ENCODE measurements at places on chromosomes 16 and 17.

DNA sequence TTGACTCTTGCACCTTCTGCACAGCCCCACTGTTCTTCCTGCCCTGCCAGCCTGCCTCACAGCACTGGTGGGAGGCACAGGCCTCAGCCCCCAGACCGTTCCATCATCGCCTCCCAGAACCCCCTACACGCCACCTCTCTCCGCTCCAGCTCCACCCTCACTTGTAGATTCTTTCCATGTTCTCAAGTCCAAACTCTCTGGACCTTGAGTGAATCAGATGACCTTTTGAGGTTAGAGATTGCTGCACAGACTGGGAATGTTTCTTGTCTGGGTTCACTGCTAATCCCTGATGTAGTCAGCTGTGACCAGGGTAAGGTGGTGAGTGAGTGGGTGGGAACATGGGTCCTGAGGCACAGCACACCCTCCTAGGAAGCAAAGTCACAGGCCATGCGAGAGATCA lies 272.4 kb downstream of the IRF8 start:
- no peak for DNase-seq

- no peak for DNase-seq
Measured at GRCh38 chr16:79532273-79532672, 68.3 kb downstream of the MAF start.

DNA sequence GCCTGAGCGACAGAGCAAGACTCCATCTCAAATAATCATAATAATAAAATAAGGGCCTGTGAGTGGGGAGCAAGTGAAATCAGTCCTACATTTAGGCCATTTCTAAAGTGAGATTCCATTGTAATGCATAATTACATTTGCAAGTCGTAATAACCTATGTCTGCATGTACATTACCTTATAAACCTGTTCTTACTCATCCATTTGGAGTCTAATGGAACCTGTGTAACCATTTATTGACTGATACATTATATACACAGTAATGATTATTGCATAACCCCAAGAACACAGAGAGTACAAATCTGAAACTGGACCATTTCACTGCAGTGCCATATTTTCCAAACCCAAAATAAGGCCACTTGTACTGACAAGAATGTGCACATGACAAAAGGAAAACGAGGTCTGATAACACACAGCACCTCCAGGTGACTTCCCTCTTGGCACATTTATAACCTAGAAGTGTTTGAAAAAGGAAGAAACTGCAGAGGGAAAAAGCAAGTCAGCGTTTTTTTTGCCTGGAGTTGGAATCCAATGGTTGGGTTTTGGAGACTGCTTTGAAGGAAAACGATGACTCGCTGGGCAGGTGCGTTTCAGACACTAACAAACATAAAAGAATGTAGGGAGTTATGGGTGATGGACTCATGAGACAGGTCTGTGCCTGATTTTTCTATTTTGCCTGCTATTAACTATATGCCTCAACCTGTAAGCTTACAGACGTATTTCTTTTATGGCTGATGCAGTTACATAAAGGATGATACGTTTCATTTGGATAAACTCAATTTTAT lies 63.6 kb upstream of the KIFC3 start:
- DNase-seq = no peak

DNA sequence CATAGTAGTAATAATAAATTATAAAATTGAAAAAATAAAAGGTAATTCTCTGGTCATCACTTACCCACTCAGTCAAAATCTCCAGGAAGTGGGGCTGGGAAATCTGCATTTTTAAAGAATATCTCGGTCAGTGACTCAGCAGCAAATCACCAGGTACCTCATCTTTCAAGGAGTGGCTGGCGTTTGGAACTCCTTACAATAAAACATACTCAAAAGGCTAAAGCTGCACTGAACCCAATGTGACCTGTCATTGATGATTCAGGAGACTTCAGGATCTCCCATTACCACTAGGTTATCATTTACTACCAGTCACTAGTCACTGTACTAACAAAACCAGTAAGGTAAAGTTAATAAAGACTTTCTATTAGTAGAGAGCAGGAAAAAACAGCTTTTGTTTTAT lies 21.5 kb upstream of the RFFL start:
- no peak for DNase-seq

- DNase-seq = no peak
Measured at GRCh38 chr17:35743626-35744328, 9.3 kb downstream of the GAS2L2 start.

- no peak for DNase-seq
Measured at GRCh38 chr17:42386777-42387657, 1.2 kb downstream of the STAT3 start.

DNA sequence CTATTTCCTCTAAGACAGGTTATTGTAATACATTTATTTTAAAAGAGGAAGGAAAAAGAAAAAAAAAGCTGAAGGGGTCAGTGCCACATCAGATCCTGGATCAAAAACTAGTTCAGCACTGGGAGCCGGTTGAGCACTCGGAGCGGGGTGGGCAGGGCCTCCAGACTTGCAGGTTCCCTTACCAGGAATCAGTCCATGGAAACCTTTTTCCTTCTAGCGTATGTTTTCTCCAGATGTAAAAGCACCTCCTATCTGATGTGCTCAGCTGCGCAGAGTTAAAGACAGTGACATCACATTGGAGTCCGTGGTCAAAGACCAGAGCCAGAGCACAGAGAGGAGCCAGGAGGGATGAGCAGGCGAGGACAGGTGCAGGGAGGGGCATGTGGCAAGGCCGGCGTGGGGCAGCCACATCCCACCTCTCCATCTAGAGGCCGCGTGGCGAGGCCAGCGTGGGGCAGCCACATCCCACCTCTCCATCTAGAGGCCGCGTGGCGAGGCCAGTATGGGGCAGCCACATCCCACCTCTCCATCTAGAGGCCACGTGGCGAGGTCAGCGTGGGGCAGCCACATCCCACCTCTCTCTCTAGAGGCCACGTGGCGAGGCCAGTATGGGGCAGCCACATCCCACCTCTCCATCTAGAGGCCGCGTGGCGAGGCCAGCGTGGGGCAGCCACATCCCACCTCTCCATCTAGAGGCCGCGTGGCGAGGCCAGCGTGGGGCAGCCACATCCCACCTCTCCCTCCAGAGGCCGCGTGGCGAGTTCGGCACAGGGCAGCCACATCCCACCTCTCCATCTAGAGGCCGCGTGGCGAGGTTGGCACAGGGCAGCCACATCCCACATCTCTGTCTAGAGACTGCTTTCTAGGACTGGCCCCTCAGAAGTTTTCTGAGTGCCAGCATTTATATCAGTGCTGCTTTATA lies 166.8 kb upstream of the CHMP6 start:
- DNase-seq = no peak

DNA sequence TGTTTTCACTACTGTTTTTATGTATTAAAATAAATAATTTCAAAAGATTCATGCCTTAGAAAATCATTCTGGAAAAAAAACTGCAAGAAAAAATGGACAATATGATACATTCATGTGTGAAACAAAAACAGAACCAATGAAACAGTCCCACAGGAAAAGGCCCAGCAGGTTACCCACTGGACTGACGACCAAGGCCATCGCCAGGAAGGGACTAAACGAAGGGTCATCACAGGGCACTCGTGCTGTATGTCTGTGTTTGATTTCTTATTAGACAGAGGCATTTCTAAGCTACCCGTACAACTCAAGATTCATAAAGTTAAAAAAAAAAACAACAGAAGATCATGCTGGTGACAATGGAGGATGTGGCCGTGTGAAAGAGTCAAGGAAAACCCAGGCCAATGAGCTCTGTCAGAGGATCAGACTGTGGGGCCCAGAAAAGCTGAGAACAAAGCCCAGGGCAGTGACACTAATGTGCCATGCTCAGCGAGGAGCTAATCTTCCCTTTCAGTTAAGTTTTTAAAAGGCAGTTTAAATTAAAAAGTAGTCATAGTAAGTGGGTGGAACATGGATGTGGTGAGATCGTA lies 31.8 kb downstream of the NSMCE1 start:
- no peak for DNase-seq

- DNase-seq = peak; percentile 81
Measured at GRCh38 chr17:7841915-7842379, 7.9 kb downstream of the KDM6B start.

DNA sequence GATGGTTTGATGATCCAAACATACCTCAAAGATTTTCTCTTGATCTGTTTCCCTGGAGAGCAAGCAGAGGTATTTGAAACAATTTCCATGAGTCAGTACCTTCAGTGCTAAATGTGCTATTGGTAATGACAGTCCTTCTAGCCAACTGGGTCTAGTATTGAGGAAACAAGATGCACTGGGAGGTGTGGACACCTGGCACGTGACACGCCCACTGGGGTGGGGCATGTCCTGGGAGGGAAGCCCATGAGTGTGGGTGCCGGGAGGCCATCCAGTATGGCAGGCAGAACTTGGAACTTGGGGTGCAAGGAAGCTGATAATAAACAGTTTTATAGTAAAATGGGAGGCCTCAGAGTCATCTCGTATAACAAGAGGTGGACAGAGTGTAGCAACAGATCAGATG lies 17.9 kb upstream of the AKAP1 start:
- DNase-seq = no peak

GRCh38 chr17:17447264-17447663 lies 29.5 kb upstream of the MED9 start:
- no peak for DNase-seq

- no peak for DNase-seq
Measured at GRCh38 chr17:42760652-42761581, at the start of gene RAMP2. RAMP2 (plus strand) TSS chr17:42761227; CDS start chr17:42761262, 35 bp downstream.

All from activated T-cell treated with anti-CD3 and anti-CD28 coated beads for 24 hours (primary cell).